ENCODE measurements at places on chromosomes 5 and 9.

DNA sequence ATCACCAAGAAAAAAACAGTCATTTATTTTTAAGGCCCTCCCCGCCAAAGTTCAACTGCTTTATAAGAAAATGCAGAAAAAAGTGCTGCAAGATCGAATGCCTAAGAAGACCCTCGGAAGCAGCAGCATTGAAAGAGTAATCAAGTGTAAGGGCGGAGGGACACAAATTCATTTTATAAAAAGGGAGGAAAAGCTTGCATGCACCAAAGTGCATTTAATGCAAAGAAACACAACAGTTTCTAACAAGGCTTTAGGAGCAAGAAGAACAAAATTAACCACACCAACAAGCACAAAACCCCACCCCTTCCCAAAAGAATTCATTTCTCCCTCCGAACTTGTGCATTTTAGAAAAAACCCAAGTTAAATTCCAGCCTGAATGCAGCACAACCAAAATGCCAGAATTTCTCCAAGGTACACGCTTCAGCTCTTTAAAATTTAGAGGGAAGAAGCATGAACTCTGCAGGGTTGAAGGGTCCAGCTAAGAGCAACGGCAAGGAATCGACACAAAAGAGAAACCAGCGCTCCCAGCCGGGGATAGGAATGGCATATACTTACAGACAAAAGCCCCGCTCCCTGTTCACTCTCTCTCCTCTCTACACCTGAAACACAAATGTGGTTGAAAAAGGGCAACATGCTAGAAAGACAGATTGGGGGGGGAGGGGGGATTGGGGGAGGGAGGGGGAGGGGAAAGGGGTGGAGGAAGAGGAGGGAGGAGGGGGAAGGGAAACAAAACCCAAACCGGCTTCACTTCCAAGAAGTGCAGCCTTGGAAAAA, at the start of gene NREP:
TSS of gene NREP (minus strand) at position 614 of the 774 bp plus-strand sequence. CDS start 1,422 bp downstream, outside the sequence.
- DNase-seq: peak; percentile 4

DNA sequence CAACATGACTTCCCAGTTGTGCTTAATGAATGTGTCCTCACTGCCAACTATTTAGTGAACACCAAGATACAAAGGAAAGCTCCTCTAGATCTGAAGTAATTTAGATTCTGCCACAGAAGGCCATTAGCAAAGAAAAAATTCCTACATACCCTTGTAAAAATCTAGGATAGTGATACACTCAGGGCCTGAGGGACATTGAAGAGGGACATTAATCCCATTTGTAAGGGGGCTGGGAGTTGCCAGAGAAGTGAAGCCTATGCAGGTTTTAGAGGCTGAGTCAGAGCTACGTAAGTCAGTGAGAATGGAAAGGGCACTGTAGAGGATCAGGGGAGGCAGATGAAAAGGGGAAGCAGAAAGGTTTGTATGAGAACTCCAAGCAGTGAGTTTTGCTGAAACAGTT, 286.9 kb upstream of the TARS1 start:
- no peak for DNase-seq

DNA sequence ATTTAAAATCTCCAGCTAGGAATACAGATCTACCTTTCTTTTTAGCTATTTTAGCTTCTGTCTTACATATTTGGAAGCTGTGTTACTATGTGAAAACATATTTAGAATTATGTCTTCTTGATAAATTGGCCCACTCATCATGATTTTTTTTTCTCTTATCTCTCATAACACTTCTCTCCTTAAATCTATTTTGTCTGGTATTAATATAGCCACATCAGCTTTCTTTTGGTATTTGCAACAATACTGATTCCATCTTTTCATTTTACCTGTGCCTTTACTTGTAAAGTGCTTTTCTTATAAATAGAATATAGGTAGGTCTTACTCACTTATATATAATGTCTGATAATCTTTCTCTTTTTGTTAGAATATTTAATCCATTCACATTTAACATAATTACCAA, 19.6 kb downstream of the PJA2 start:
- no peak for DNase-seq

GRCh38 chr5:139912804-139913203, 117.2 kb downstream of the PSD2 start:
- no peak for DNase-seq

DNA sequence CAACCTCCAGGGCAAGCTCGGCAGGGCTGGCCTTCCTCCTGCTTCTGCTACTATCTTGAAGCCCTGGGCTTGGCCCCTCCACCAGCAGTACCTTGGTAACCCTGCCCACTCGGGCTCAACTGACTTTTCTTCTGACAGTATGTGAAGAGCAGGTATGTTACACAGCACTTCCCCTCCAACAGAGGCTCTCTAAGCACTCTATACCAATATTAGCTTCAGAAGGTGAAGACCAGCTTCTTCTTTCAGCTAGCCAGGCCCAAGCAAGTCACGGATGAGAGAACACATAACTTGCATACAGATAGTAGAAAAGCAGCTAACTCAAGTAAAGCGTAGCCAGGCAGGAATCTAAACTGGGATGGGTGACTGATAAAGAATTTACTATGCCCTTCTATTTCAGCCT, 64.3 kb downstream of the FEM1C start:
- DNase-seq: no peak

DNA sequence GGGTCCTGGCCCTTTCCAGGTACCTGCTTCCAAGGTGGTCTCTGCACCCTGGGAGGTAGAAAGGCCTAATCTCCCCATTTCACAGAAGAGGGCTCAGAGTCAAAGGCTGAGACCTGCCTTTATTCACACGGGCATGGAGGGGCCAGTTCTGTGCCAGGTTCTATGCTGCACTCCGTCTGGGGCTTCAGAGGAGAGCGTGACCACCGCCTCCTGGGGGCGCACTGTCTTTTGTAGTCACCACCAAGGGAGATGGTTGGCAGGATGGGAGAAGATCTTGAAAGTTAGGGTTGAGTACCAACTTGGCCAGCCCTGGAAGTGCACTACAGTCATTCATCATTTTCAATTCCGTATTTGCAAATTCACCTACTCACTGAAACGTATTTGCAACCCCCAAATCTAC, 23.7 kb upstream of the PRDM12 start:
- no peak for DNase-seq

- no peak for DNase-seq
These were observed 35.5 kb downstream of the RAPGEF1 start for GRCh38 chr9:131704141-131704983.

DNA sequence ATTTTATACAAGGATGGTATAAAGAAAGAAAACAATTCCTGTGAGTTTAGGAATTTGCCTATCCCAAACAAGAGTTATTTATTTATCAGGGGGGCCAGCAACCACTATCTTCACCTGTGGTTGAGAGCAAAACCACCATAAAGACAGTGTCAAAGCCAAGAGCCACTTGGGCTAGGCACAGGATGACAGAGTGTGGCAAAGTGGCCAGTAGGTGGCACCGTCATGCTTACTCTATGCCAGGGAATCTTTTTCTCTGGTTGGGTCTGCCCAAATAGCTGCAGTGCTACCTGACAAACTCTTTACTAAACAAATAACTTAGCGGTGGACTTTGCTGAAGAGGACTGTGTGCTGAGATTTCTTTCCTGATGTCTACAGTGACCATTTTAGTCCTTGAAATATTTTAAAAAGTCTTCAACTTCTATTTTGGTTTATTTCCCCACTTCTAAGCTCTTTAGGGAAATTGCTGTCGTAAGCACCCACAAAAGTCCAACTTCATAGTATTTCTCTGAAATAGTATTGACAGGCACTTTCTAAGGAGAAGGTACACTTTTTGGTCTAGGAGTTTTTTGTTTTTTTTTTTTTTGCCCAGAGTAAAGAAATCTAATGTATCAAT, 285.0 kb downstream of the RFX3 start:
- peak; percentile 44 for DNase-seq

GRCh38 chr5:160685695-160686094, 166.3 kb downstream of the ATP10B start:
- DNase-seq: no peak

DNA sequence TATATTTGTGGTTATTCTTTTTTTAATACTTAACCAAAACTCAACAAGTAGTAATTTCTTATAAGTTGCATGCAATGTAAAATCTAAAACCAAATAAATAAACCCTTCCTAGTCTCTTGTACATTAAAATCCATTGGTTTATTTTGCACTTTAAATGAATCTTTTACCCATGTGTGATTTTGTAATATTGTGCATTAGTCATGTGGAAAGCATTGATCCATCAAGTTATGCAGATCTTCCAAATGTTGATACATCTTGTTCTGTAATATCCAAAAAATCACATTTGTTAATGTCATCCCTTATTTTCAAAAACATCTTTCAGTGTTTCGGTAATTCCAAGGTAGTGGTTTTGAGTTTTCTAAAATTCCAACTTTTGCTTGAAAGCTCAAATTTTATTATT, 63.3 kb downstream of the CWC27 start:
- no peak for DNase-seq

GRCh38 chr5:150598006-150598405, 42.5 kb upstream of the SYNPO start:
- no peak for DNase-seq

- DNase-seq: no peak
These were observed 680 bp downstream of the GLRA1 start for GRCh38 chr5:151923866-151924476.

DNA sequence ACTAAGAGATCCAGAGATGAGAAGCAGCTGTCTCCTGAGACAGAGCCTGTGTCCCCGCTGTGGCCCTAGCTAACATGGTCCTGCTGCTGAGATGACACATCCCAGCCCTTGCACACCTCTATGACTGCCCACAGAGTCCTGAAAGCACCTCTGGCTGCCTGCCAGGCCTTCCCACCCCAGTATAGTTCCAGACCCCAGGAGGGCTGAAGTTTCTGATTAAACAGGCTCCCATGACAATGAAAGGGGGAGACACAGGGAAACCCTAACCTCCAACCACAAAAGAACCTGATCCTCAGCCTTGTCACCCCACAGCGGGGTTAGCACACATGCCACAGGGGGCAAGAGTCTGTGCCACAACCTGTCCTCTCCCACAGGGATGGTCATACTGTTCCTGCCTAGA, 15.6 kb downstream of the CIZ1 start:
- DNase-seq: no peak

- DNase-seq: no peak
These were observed 160.1 kb upstream of the TAS2R1 start for GRCh38 chr5:9790276-9790675.

GRCh38 chr9:37730256-37730655, 23.3 kb upstream of the TRMT10B start:
- DNase-seq: no peak

DNA sequence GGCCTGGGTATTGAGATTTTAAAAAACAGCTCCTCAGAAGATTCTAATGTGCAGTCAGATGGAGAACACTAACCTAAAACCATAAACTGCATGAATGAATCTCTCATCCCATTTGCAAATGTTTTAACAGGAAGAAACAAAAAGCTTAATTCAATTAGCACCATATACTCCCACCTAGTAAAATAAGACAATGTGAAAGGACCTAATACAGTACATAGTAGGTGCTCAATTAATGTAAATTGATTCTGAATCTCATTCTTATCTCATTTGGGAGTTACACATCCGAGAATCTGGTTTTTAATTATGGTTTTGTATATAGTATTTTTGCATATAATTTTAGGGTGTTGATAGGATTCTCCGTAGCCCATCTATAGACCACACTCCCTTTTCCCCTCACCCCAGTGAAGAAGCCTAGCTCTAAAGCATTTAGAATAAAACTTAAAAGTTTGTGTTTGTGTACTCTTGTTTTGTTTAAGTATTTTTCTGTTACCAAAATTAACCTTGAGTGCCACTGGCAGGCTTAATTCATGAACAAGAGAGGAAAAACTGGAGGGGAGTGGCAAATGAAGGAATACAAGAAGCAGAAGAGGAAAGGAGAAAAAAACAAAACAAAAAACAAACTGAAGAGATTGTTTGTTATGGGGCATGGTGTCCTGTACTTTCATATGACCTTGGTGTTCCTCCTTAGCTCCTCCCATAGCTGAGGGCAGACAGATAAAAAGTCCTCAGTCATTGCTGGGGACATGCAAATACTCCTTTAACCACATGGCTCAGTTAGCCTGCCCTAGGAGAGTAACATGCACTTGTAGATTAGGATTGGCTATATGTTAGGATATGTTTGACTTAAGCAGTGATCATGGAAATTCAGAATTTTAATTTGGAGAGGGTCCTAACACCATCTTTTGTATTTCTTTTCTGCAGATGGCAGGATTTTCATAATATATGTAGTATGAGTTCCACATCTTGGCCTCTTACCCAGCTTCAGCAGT, 1.2 kb downstream of the RNF14 start:
- DNase-seq: peak; percentile 92

- no peak for DNase-seq
These were observed 14.6 kb downstream of the INIP start for GRCh38 chr9:112703304-112703703.

- DNase-seq: no peak
These were observed 274.3 kb upstream of the DMRT1 start for GRCh38 chr9:567128-567746.

- no peak for DNase-seq
These were observed 97.4 kb upstream of the IFNK start for GRCh38 chr9:27426511-27427271.

GRCh38 chr9:95809686-95810085, 65.8 kb upstream of the ERCC6L2 start:
- DNase-seq: no peak

- DNase-seq: no peak
These were observed 46.9 kb downstream of the NEURL1B start for GRCh38 chr5:172687940-172688339.

- no peak for DNase-seq
These were observed 37.8 kb downstream of the ASTN2 start for GRCh38 chr9:117377046-117377445.

- DNase-seq: no peak
These were observed 86.6 kb downstream of the C5orf15 start for GRCh38 chr5:133881576-133882388.

DNA sequence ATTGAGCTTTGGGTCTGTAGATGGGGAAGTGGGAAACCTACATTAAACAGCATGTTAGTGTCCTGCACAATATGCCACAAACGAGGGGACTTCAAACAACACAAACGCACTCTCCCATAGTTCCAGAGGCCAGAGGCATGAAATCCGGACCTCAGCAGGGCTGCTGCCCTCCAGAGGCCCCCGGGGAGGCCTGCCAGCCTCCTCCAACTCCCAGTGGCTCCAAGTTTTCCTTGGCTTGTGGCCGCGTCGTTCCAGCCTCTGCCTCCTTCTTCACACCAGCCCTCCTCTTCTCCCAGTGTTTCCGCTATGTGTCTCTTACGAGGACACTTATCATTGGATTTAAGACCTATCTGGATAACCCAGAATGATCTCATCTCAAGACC, 13.3 kb upstream of the COL5A1 start:
- no peak for DNase-seq
